ENCODE measurements at places on chromosomes 13 and 19.

DNA sequence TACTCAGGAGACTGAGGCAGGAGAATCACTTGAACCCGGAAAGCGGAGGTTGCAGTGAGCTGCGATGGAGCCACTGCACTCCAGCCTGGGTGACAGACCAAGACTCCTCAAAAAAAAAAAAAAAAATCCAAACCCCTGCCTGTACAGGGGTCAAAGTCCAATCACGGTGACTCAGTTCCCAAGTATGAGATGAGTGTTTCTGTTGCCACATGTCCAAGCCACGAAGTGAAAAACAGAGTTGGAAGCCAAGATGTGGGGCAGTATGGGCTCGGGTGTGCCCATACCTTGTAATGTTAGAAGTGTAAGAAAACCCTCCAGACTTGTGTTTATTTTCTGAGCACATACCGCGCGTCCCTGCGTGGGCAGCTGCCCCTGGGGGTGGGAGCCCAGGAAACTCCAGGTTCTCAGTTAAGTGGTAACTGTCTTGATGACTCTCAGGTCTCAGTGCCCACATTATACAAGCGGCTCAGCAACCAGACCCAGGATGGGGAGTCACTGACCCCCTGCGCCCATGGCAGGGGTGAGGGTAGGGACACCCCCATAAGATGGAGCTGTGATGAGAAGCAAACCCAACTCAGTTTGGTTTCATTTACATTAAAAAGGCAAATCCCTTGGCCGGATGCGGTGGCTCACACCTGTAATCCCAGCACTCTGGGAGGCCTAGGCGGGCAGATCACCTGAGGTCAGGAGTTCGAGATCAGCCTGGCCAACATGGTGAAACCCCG is 1.2 kb upstream of the GPX4 start:
- DNase-seq = no peak

- DNase-seq = no peak
These were observed 164.6 kb downstream of the NDFIP2 start for GRCh38 chr13:79645569-79645968.

DNA sequence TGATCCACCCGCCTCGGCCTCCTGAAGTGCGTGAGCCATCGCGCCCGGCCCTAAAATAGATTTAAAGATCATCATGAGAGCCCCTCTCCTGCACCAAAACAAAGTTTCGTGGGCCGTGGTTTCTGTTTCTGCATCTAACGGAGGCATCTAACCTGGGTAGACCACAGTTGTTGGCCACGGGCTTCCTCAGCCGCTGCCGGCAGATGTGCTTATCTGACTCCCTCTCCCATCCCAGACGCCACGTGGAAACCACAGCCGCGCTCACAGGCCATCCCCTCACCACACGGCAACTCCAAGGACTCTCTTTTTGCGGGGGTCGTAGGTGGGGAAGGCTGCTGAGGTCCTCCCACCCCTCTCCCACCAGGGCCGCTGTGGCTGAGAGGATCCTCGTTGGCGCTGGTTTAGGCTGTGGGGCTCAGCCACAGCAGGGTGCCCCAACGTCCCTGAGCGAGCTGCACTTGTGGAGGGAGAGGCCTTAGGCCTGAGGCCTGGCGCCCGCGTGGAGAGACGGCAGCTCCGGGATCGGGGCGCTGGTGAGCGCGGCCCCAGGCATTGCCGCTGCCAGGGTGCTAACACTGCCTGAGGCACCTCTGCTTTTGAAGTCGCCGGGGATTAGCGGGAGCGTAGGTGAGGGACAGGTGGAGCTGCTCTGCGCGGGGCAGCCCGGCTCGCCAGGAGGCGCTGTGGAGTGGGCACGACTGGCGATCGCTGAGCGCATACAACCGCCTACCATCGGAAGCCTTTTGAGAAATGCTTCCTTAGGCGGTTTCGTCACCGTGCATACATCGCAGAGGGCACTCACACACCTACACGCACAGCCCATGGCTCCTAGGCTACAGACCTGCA is 8.9 kb downstream of the ZSCAN1 start:
- DNase-seq = no peak

GRCh38 chr19:6911523-6911922 is 24.1 kb downstream of the ADGRE1 start:
- DNase-seq = no peak

GRCh38 chr13:110349239-110349638 is 42.2 kb downstream of the COL4A2 start:
- no peak for DNase-seq

DNA sequence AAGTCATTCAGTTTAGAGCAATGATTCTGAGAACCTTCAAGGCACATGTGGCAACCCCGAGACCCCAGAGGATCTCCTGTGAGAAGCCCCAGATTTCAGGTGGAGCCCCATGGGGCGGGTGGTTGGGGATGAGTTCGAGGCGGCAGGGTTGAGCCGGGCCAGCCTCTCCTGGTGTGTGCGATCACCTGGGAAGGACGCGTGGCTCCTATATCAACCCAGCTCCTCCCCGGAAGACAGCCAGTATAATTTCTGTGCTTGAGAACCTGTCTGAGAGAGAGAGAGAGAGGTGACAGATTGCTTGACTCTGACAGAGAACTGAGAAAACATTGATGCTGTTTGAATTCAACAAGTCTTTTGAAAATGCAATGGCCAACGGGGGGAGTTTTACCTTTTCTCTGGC is 89.0 kb downstream of the TEX29 start:
- no peak for DNase-seq
